ENCODE measurements at places on chromosomes 4 and X. TPM values are rescaled to one million over a fixed set of nuclear protein-coding genes. Genes with fewer than 3 reads are reported as not detected.
A peak's percentile ranks its signal among the peaks of the same experiment; 100 is the strongest.

USP17L18 gene
- total RNA-seq, result not detected

LYAR gene
- total RNA-seq, result 36.8 TPM

OSTC gene
- 132 TPM for total RNA-seq

RAB41 gene
- not detected for total RNA-seq

GRCh38 chrX:152343306-152343705, 107.8 kb downstream of the GABRA3 start:
- no peaks in the 10 kb centered on the region for H3K27me3 ChIP-seq
- H3K27ac ChIP-seq, result peak overlapping the region; percentile 49
- no peak overlapping the region for H3K4me3 ChIP-seq
- DNase-seq, result no peak
- no peaks in the 10 kb centered on the region for H3K4me1 ChIP-seq
- H3K36me3 ChIP-seq, result no peaks in the 10 kb centered on the region

GRCh38 chr4:144711700-144712456, 65.9 kb downstream of the HHIP start:
- peaks cover 15% of the 10 kb centered on the region for H3K4me1 ChIP-seq
- no peak for DNase-seq
- H3K27ac ChIP-seq, result peak overlapping the region; percentile 84
- no peaks in the 10 kb centered on the region for H3K36me3 ChIP-seq

- no peak overlapping the region for H3K27ac ChIP-seq
- no peak overlapping the region for H3K4me3 ChIP-seq
- H3K36me3 ChIP-seq, result peaks cover 36% of the 10 kb centered on the region
- no peak for DNase-seq
Measured at GRCh38 chrX:153957224-153957623, 12.8 kb upstream of the RENBP start.

DNA sequence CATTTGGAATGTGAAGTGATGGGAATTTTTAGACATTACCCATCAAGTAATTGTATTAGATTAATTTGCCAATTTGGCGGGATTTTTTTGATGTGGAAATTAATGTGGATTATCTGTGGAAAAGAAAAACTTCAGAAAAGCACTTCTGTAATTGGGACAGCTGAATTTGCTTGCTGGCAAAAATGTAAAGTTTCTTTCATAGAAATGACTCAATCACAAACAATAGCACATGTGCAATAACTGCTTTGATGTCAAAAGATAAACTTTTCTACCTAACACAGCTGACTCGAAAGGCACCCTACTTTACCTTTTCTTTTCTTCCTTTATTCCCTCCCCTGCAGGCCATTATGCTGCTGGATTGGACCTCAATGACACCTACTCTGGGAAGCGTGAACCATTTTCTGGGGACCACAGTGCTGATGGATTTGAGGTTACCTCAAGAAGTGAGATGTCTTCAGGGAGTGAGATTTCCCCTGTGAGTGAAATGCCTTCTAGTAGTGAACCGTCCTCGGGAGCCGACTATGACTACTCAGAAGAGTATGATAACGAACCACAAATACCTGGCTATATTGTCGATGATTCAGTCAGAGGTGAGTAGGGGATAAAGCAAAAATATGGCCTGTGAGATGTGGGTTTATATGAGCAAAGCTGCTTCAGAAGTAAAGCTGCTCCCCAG, 1.4 kb downstream of the AREG start:
- H3K27me3 ChIP-seq, result peaks cover 43% of the 10 kb centered on the region
- no peak overlapping the region for H3K4me3 ChIP-seq
- no peak overlapping the region for H3K27ac ChIP-seq
- peaks cover 25% of the 10 kb centered on the region for H3K4me1 ChIP-seq

DNA sequence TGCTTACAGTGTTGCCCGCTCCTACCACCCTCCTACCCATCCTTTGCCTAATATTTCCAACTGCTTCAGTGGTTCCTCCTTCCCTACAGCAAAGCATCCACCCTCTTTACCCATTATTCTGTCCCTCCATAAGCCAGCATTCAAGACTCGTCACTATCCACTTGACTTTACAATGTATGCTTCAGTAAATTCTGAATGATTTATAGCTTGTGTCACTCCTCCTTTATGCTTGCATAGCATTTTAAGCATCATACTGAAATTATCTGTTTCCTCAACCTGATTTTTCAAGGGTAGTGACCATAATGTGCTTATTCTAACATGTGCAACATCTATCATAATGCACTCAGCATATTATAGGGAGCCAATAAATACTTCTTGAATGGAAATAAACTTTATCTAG, 365.5 kb downstream of the RAB28 start:
- H3K27ac ChIP-seq, result no peak overlapping the region
- H3K4me3 ChIP-seq, result no peak overlapping the region
- H3K36me3 ChIP-seq, result no peaks in the 10 kb centered on the region
- no peaks in the 10 kb centered on the region for H3K4me1 ChIP-seq
- no peak for DNase-seq

DNA sequence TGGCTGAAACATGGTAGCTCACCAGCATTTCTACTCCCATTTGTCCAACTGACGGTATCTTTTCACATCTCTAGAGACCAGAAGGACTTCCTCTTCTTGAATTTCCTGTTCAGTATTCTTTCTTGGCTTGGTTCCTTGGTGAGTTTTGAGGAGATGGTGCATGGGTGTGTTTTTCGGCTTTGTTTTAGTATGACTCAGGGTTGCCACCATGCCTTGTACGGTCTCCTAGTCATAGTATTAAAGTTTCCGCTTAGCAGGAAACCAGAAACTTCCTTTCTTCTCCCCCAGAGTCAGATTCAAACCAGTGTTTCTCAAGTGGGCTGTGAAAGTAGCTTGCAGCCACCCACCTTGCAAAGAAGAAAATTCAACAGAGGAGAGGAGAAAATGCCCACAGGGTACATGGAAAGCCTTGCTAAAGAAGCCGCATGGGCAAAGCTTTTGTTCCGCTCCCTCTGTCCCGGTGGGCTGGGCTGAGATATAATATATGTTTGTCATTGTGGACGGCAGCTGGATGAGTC, 5.7 kb downstream of the CD99 start:
- DNase-seq, result no peak
- peaks cover 6% of the 10 kb centered on the region for H3K36me3 ChIP-seq
- no peak overlapping the region for H3K27ac ChIP-seq
- no peak overlapping the region for H3K4me3 ChIP-seq
- H3K4me1 ChIP-seq, result peaks cover 35% of the 10 kb centered on the region

All from WTC11 (cell line).